ENCODE measurements at places on chromosomes 7 and 10. TPM values are rescaled to one million over a fixed set of nuclear protein-coding genes. Genes with fewer than 3 reads are reported as not detected.
A peak's percentile ranks its signal among the peaks of the same experiment; 100 is the strongest.

Gene PAX4
- not detected for total RNA-seq

GRCh38 chr7:37642028-37642540, 41.5 kb upstream of the GPR141 start:
- no peak for DNase-seq

Gene FOXP2
- 0.17 TPM for total RNA-seq

Gene SLC13A4
- total RNA-seq = not detected

Gene NKX1-2
- total RNA-seq = 5.2 TPM

DNA sequence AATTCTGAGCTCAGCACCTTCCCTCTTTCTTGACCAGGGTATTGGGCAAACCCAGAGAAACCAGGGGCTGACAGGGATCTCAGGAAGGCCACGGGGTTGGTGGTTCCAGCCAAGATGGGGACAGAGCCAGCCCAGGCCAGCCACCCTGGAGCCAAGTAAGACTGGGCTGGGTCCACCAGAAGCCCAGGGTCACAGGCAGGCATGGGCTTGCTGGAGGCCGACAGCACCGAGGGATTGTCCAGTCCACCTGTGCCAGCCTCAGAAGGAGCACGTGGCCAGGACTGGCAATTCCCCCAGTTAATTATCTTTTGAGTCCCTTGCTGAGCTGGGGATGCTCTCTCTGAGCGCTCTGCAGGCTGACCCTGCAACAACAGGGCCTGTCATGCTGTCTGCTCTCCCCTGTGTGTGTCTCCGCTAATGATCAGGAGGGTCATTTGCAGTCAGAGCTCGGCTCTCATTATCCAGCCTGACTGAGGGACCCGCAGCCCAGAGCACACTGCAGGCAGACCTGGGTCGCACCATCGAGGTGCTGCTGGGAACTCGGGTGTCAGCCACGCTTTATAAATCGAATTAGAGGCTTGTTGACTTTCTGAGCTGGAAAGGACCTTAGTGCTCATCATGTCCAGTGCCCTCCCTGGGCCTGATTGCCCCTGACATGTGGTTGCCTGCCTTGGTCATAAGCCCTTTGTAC, 69.5 kb upstream of the PPIF start:
- no peak for DNase-seq

DNA sequence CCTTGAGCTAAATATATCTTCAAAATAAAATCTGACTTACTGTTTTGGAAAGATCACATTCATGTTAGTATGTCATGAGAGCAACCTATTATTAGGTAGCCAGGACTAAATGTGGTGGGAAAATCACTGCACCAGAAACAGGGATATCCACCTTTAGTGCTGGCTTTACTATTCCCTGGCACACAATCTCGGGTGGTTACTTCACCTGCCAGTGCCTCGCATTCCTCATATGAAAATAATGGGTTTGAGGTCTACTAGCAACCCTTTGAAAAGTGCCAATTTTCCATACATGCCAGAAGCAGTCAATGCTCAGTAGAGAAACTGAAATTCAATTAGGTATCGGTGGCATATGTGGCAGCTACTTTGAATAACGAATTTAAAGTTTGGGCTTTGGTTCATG, 36.8 kb downstream of the PTN start:
- no peak for DNase-seq

GRCh38 chr7:79159040-79159664, 294.3 kb downstream of the MAGI2 start:
- no peak for DNase-seq

GRCh38 chr7:157855452-157856213, 518.8 kb downstream of the DNAJB6 start:
- DNase-seq = no peak

GRCh38 chr10:14200698-14201544, 129.8 kb downstream of the FRMD4A start:
- no peak for DNase-seq

- no peak for DNase-seq
These were observed 70.7 kb downstream of the ARHGAP22 start for GRCh38 chr10:48533951-48534720.

DNA sequence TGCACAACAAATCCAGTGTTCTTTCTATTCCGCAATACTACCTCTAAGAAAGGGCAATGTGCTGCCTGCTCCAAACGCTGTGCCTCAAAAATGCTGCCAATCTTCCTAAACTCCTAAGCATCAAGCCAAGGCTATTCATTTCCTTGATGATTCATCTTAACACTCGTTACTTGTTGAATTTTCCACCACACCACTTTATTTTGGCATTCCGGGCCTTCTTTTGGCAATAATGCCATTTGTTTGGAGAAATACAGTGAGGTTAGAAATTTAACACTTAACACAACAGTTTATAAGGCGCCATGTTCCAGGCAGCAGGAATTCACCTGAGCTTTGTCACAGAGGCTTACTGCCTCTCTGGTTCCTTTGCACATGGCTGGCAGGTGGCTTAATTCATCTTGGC, 82.6 kb upstream of the ABCB5 start:
- peak; percentile 35 for DNase-seq

DNA sequence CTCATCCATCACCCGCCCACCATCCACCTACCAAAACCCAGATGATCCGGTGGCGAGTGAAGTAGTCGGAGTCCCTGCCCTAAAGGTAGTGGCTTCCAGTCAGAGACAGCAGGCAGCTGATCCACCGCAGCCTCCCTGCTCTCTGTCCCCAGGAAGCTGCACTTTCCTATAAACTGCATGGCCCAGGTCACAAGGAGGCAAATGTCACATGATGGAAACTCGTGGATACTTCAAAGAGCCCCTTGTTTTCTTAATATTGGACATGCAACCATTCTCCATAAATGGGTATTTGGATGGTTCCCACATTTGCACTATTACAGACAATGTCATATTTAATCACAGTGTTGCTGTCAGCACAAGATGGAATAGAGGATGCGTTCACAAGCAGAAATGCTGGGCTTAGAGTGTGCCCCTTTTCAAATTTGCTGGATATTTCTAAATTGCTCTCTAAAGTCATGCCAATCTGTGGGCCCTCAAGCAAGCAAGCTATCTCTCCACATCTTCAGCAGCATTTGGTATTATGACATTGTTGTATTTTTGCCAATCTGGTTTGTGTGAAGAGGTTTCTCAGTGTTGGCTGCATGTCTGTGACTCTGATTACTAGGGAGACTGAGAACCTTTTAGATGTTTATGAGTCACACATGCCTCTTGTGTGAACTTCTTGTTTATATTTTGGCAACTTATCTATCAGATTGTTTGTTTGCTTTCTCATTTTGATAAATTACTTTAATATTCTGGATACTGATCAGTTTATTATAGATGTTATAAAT, 822.0 kb downstream of the TNS3 start:
- DNase-seq = peak; percentile 46

- peak; percentile 85 for DNase-seq
These were observed 5.1 kb downstream of the LDB1 start for GRCh38 chr10:102114861-102115618.

- no peak for DNase-seq
These were observed 34.9 kb downstream of the LDB3 start for GRCh38 chr10:86703176-86703575.

DNA sequence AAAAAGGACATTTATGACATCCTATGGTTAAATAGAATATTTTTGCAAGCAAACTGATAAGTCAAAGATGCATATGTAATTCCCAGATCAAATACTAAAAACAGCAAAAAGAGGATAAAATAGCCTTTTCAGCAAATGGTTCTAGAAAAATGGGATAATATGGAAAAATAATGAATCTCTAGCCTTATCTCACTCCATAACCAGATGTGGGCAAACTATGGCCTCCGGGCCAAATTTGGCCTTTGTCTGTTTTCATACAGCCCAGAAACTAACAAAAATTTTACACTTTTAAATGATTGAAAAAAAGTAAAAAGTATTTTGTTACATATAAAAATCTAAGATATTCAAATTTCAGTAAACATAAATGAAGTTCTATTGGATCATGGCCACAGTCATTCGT, 215.4 kb upstream of the PRSS1 start:
- no peak for DNase-seq

Gene TMEM184A
- 15.1 TPM for total RNA-seq

Gene SPDYE2B
- not detected for total RNA-seq

- peak; percentile 65 for DNase-seq
These were observed 20.9 kb downstream of the SLC29A3 start for GRCh38 chr10:71339796-71340589.

DNA sequence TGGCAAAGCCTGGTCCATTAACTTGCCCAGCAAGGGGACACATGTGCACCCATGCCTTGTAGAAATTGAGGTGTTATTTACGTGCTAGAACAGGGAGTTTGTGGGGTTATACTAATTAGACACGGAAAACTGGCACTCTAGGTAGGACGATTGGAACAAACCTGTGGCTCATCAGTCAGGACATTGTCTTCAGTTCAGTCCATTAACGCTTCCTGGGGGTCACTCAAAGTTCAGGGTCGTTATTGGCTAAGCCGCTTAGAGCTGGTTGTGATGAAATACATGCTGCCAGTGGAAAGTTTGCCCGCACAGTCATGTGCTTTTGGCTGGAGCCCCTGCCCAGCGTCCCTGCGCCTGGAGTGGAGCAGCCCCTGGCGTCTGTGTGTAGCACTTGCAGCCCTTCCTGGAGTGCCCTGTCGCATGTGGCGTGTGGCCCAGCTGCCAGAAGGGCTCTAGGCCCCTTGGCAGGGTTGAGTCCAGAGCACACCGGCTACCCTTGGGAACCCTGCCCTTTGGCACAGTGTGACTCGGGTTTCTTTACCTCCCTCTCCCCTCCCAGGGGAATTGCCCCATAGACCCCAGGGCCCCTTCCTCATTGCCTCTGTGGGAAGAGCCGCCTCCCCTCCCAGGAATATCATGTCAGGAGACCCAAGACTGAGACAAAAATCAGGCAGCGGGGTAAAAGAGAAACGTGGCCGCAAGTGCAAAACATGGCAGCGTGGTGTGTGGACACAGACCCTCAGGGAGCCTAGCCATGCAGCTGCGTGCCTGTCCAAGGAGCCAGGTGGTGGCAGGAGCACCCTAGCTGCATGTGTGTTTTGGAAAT, 9.8 kb downstream of the ZNF775 start:
- DNase-seq = no peak

Gene TLL2
- 0.17 TPM for total RNA-seq

GRCh38 chr10:97788552-97789442, 17.0 kb upstream of the SFRP5 start:
- DNase-seq = no peak

Gene TMEM139
- total RNA-seq = 38.8 TPM

Gene GIMAP7
- total RNA-seq = not detected

DNA sequence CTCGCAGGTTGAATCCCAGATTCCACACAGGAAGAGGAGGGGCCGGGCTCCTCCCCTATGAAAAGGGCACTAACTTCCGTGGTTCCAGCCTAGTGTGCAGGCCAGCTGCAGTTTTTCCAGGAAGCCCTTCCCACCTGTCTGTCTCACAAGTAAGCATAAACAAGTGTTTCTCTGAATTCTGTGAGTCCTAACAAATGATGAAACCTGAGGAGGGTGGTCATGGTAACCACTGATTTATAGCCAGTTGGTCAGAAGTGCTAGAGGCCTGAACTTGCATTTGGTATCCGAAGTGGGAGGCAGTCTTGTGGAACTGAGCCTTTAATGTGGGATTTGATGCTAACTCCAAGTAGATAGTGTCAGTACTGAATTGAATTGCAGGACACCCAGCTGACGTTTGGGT, 54.7 kb upstream of the STEAP4 start:
- no peak for DNase-seq

DNA sequence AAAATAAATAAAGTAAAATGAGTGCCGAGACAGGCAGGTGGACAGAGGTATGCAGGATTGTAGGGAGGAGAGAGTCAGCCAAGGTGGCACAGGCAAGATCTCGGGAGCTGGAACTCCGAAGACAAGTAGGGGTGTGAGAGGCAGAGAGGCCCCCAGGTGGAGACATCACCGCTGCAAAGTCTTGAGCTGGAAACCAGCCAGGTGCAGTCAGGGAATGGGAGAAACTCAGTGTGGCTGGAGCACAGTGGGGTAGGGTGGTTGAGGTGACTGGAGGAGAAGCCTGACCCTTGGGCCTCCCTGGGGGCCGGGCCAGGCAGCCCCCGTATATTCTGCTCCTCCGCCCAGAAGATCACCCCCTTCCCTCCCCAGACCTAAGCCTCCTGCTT, 4.2 kb downstream of the EPHB4 start:
- DNase-seq = no peak

DNA sequence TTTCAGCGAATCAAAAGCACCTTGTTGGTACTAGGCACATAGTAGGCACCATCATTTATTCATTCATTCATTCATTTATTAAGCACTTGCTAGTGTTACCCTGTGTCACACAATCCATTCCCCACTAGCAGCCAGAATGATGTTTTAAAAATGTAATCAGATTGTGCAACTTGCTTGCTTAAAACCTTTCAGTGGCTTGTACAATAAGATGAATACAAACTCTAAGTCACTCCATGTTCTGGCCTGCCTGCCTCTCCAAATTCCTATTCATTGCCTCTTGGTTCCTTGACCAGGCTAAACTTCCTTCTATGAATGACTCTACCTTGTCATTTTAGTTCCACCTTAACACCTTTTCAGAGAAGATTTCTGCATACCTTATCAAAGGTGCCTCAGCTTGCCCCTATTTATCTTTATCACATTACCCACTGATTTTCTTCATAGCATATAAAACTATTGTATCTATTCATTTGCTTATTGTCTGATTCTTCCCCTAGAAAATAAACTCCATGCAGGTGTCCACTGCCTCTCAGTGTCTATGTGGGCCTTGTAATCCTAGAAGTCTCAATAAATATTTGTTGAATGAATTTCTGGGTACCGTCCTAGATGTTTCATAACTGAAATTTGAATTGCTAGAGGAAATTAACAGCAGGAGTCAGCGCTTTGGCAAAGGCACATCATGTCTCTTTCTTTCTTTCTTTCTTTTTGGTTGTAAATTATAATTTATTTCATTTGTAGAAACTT, 169.5 kb downstream of the TMEM26 start:
- no peak for DNase-seq

GRCh38 chr10:30728766-30729165, 99.2 kb upstream of the LYZL2 start:
- no peak for DNase-seq

GRCh38 chr10:121694966-121695643, 96.9 kb upstream of the FGFR2 start:
- peak; percentile 68 for DNase-seq

- DNase-seq = no peak
These were observed 1061.4 kb downstream of the TYW1 start for GRCh38 chr7:68058014-68058413.

DNA sequence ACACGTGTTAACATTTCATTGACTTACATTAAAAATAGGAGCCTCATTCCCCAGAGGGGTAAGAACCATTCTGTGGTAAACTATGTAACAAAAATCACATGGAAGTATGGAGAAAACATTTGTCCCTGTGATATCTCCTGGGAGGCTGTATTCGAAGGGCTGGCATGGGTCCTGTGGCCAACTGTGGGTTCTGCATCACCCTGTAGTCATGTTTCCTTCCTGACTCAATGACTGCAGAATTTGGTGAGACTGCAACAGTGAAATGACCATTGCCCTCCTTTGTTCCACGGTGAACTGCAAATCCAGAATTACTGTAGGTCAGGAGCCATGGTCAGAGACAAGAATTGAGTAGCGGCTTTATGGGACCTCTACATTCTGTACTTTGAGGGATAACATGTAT, 3.6 kb upstream of the ZEB1 start:
- DNase-seq = peak; percentile 54

Data from mammary epithelial cell (primary cell).